Activated CD4-positive, alpha-beta T cell treated with anti-CD3 and anti-CD28 coated beads, Interleukin-2, amount 10 ng/mL, durations not matched to agents 24 days and 14 days (primary cell): ENCODE measurements at places on chromosomes 1 and 21.
A peak's percentile ranks its signal among the peaks of the same experiment; 100 is the strongest.

DNA sequence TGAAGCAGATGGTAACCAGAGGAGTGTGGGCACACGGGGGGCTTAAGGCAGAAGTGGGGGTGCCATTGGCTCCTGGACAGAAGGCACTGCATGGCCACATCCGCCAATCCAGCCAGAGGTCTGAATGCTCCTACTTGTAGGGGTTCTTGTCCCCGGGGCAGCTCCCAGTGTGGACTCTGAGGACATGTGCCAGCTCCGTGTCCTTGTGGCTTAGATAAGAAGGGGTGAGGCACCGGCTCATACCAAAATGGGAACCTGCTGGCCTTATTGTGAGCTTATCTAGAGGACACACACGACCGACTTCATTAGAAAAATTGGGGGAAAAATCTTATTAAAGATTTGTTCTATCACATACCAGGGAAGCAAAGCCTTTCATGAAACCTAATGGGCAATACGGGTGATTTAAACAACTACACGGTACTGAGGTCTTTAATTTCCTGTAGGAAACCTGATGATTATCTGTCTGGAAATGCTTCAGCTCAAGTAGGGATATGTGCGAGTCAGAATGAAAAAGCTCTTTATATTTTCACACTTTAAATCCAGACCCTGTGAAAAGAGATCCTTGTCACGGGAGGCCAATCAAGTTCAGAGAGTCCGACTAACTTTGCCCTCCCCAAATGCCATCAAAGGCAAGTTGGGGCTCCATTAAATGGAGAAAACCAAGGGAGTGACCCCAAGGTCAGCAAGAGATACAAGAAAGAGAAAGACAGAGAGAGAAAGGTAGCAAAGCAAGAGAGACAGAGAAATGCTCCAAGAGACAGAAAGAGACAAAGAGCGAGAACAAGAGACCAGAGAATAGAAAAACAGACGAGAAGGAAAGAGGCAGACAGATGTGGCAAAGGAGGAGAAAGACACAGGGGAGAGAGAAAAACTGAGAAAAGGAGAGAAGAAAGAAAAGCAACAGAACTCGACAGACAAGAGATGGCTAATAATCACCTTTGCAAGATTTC is 14.1 kb upstream of the KCNN3 start:
- DNase-seq: no peak

DNA sequence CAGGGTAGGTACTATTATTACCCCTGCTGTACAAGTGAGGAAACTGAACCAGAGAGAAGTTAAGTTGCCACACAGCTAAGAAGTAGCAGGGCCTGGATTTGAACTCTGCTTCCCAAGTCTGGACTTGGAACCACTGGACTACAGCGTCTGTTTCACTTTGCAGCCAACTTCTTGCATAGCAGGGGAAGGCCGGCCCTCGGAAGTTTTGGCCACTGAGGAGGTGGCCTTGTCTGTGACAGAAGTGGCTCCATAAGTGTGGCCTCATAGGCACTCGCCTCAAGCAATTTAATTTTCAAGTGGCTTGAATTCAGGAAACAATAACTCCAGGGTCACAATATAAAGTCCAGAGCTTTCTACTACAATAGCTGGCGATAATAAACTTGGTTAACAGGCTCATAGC is 41.4 kb downstream of the PLEKHA6 start:
- DNase-seq: no peak

GRCh38 chr1:54356680-54357147 is 49.5 kb downstream of the SSBP3 start:
- DNase-seq: peak; percentile 87

- DNase-seq: no peak
Observed at GRCh38 chr1:203564024-203564423, 62.6 kb upstream of the ATP2B4 start.

- DNase-seq: no peak
Observed at GRCh38 chr1:61463220-61463619, 261.7 kb downstream of the TM2D1 start.

- no peak for DNase-seq
Observed at GRCh38 chr1:236123563-236123962, 18.8 kb upstream of the GPR137B start.

DNA sequence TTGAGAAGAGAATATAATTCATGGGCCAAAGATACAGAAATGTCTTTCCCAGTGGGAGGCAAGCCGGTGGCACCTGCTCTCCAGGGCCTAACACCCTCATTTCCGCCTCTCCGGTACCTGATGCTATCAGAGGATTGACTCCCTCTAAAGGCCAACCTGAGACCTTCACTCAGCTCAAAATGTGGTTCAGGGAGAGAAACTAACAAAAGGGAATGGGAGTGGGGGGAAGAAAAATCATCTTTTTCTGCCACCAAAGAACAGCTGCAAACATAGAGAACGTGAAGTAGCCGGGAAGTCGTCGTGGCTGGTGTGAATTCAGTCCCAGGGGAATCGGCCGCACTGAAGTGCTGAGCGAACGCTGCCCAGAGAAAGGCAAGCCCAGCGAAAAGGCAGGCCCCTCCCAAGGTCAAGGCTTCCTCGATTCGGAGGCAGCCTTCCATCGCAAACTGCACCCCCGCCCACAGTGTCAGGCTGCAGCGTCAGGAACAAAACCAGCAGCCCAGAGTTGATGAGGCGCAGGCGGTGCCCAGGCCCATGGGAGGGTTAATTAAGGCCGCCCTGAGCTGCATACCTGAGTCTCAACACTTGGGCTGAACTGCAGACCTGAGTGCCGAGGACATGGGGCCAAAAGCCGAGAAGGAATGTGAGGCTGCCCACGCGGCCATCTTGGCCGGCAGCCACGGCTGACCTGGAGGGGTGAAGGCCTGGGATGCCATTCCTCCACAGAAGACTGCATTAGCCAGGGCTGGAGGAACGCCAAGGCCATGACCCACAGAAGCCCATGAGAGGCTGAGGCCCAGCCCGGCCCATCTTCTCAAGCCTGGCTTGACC is 160.2 kb downstream of the PSMG1 start:
- no peak for DNase-seq

GRCh38 chr1:181094416-181095212 is 6.1 kb downstream of the IER5 start:
- no peak for DNase-seq

GRCh38 chr1:25784575-25785051 is 15.4 kb upstream of the SELENON start:
- DNase-seq: no peak

- no peak for DNase-seq
Observed at GRCh38 chr1:109944541-109944940, 33.9 kb downstream of the CSF1 start.

DNA sequence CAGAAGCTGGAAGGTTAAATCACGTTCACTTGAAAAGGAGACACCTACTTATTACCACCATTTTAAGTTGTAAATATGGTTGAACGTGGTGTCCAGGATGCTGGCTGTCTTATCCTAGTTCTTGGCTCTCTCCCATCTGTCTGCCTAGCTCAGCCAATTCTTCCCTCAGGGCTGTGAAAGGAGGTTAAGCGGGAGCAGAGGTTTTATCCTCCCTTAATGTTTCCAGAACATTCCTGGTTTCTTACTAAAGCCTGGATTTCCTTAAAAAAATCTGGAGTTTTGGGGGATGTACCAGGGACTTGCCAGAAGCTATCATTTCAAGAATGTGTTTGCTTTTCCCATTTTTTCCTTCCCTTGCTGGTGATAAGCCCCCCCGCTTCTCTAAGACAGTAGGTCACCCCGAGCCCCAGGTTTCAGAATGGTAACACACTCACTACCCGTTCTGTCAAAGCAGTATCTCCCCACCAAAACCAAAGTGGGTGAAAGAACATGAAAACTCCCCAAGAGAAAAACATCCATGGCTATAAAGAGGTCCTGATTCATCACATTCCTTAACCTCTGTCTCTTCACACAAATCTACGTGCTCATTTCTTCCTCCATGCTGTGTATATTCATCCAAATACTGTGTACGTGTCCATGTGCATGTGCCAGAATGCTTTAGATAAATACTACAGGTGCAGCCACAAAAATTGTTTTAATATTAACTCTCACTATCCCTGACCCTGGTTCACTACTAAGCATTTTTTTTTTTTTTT is 114.7 kb downstream of the MAP3K21 start:
- DNase-seq: no peak

DNA sequence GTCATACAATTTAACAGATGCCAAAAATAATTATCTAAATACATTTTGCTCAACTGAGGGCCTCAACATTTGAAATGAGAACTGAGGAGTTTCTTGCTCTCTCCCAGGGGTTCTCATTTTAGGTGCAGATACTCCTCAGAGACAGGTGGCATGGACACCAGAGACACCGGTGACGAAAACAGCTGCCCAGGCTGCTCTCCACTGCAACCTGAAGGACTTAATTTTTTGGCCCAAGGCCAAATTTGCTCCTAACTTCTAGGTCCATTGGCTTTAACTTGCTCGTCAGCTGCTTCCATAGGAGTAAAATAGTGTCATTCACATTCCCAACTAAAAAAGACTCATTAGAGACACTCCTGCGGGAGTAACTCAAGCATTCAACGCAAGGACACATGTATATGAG is 87.0 kb downstream of the NRIP1 start:
- no peak for DNase-seq

DNA sequence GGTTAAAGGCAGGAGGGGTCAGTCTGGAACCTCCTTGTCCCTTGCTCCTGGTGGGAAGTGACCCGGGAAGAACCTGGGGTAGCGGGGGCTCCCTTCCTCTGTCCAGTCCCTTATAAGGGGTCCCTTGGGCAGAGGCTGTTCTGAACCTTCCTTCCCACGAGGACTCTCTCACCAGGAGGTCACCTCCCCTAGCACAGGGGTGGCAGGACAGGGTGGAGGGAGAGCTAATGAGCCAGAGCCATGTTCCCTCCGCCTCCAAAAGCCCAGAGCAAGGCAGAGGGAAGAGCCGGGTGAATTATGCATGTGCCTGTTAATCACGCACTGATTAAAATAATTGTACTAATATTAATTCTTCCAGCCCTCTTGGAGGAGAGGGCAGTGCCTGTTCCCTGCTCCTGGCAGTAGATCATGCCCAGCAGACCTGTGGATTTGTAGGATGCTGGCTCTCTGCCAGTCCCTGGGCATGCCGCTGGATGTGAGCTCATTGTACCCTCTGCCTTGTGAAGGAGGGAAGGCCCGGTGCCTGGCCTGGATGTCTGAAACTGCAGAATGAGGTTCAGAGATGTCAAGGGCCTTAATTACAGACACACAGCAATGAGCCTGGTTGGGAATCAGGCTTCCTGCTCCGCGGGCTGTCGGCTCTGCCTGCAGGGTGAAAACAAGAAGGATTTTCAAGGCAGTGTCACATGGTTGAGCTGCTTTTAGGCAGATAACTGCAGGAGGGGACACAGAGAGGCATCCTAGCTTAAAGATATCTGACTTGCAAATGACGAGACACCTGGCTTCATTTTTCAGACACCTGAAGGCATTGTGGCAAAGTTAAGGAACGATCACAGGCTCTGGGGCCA is 68.2 kb downstream of the IGSF21 start:
- no peak for DNase-seq

DNA sequence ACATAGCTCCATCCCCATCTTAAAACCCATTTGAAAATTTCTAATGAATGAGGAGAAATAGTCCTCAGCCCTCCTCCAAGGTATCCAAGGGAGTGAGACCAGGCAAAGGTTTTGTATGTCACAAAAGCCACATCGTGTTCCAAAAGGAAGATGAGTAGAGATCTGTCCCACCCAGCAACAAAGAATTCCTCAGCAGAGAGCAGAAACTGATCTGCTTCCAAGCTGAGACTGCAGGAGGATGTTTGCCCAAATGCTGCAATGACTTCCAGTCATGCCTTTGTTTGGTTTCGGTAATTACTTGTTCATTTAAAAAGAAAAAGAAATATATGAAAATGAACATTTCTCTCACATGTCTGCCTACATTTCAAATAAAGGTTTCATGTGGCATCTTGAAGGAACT is 186.9 kb downstream of the SETD4 start:
- DNase-seq: no peak

DNA sequence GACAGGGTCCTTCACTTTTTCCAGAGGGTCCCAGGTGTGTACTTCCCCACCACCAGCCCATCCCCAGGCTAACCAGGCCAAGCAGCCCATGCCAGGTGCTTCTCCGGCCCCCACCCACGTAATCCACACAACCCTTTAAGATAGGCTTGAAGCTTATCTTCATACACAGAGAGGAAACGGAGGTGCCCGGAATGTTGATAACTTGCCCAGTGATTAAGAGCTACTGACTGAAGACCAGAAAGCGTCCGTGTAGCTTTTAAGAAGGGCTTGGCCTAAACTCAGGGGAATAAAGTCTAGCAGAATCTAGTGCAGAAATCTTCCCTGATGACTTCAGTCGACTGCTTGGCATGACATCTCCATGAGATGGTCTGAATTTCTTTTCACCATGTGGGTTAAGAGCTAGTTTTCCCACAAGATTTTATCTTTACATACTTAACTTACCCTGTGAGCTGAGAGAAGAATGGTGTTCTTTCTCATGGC is 138.7 kb downstream of the GALNT2 start:
- no peak for DNase-seq

GRCh38 chr1:36166938-36167905 is 11.3 kb downstream of the MAP7D1 start:
- no peak for DNase-seq

DNA sequence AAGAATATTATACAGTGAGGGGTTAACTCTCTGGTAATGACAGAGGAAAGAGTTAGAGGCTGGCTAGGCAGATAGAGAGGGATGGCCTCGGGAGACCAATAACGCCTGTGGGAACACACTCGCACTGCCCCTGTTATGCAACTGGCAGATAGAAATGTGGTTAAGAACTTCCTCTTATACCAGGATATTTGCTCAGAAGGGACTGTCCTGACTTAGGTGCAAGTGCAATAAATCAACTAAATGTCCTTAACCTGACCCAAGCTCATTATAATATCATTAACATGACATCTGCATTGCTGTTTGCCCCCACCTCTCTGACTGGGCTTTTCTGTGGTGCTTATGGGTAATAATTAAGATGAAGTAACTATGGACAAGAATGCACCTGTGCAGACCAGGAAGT is 1518.0 kb downstream of the NCAM2 start:
- DNase-seq: no peak

DNA sequence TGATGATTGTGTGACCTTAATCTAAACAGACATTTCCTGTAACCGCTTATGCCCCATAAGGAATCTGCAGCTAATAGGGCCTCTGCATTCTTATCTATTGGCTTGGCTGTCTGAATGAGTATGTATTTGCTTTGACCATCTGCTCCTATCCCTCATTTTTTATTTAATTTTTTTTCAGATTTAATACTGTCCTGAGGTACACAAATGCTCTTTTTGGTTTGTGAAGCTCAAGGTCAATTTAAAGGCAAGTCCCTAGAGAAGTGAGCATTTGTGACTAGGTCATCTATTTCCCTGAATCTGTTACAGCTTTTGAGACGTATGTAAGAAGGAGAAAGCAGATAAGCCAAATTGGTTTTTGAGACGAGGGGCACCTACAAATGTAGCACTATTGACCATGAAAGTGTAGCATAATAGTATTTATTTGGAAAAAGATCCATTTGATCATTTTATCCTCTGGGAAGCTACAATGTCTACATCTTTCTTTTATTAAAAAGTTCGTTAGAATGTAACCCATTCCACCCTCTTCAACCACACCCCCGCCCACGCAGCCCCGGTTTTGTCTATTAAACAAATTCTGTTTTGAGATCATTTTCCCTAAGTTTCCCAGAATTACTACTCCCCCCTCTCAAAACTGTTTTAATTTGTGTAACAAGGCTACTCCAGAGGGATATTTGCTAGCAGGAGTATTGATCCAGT is 69.2 kb upstream of the HSPA13 start:
- DNase-seq: no peak

GRCh38 chr1:35854989-35855700 is 27.9 kb upstream of the AGO1 start:
- DNase-seq: no peak

GRCh38 chr1:206674745-206675175 is 9.9 kb upstream of the MAPKAPK2 start:
- DNase-seq: no peak
